Aorta (tissue), 5 donors: ENCODE measurements at places on chromosomes 3 and 15. TPM values are rescaled to one million over a fixed set of nuclear protein-coding genes. Genes with fewer than 3 reads are reported as not detected.
A peak's percentile ranks its signal among the peaks of the same experiment; 100 is the strongest.

DNA sequence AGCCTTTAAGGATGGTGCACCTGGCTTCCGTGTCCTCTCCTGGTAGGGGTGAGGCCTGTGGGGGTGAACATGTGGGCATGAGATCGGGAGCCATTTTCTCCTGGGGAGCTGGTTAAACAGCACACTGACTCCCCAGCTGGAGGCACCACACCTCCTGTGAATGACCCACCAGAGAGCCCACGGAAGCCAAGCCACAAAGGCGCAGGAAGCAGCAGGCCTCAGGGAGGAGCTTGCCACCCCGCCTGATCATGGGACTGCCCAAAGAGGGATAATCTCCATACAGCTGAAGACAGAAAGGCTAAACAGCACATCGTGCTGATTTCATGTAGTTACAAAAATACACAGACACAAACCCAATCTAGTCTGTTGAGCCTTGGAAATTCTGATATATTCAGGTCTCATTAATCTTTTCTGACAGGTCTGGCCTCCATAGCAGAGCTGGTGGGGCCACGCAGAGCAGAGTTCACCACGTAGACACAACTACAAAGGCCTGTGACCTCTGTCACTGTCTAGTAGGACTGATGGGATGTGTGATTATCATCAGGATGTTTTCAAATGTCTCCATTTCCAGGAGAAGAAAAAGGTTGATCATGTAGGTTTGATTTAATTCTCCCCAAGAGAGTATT is 75.2 kb downstream of the DUT start:
- DNase-seq = no peak

Gene ADGRG7
- 0.51 TPM for total RNA-seq

- DNase-seq = no peak
Measured at GRCh38 chr3:36538136-36538749, 157.9 kb downstream of the STAC start.

Gene LIPC
- total RNA-seq = 0.93 TPM

Gene BNC1
- 0.21 TPM for total RNA-seq

Gene EEF1AKMT4
- 1.5 TPM for total RNA-seq

DNA sequence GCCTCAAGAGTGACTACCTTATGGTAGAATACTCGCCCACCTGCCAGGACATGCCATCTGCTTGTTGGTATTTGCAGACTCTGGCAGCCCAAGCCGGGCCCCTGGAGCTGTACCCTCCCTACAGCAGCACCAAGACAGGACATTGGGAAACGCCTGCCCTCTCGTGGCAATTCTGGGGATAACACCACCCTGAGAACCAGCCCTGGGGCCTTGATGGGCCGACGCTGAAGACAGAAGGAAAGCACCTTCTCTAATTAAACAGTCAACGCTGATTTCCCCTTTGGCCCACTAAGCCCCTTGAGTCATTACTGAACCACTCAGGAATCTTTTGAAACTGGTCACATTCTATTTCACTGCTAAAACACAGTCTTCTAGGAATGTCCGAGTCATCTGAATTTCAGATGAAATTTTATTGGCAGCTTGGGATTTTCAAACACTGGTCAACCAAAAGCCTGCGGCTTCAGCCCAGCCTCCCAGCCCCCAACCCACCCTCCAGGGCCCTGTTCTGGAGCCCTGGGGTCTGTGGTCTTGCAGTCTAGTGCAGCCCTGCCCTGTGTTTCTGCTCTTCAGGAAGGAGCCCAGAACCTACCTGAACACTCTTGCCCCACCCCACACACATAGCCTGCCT is 91.3 kb downstream of the TMEM266 start:
- DNase-seq = peak; percentile 76

Gene CCR3
- not detected for total RNA-seq

DNA sequence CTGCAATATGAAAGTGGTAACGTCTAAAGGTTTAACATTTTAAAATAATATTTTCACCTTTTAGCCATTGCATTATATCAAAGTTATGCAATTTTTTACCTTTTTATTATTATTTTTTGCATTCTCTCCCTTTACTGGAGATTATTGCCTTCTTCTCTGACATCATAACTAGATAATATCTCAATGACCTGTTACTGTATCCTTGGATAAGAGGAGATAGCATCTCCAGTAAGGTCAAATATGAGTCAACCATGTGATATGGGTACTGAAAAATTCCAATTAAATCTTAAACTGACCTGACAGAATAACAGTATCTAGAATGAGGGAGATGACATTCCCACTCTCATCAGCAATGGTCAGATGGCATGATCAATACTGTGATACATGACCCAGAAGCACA is 108.3 kb downstream of the ZBTB20 start:
- DNase-seq = no peak

GRCh38 chr15:98753726-98754656 is 105.7 kb downstream of the IGF1R start:
- DNase-seq = no peak

DNA sequence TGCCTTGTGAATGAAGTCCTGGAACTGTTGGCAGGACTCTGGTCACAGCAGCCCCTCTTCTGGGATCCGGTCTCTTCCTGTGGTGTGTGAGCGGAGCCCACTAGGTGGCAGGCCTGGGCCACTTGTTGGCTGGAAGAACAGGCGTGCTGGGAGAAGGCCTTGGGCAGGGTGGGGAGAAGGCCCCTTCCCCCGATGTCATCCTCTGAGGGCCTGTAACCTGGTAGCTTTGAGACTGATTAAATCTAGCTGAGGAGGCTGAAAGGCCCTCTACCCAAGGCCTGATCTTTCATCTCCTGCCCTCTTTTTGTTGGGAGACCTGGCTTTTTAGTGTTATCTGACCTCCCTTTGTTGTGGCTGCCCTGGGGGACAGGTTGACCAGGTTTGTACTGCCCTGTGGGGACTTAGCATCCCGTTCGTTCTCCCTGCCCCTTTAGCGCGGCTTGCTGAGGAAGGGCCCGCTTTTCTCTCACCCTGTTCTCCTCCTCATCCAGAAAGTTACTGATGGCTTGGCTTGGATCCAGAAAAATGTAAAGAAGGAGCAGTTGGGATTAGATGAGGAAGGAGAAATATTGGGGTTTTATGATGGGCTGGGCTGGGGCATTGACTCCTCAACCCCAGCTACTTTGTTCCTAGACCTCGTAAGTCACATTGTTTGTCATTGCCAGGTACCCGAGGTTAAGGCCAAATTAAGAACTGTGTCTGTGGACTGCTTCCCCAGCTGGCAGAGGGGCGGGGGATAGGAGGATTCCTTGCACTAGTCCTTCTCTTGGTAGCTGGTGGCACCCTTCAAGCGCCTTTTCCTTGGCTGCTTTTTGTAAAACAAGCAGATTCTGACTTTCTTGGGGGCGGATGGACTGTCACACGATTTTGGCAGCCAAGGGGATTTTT is 48.5 kb downstream of the CHCHD6 start:
- DNase-seq = peak; percentile 85

Gene TERC
- not detected for total RNA-seq

DNA sequence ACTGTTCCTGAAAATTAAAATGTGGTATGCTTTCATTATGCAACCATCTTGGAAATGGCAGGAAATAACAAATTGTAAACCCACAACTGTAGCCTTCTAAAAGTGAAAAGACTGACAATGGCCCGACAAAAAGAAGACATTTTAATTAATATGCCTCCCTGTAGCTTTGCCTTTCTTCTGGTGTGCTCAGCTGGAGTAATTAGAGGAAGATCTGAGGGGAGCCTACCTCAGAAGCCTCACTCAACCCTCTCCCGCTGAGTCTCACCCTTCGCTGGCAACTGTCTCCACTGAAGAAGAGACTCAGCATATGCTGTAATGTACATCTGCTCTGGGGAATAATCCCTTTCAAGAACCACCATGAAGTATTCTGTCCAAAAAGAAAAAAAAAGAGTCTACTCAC is 104.7 kb upstream of the SETMAR start:
- DNase-seq = no peak

Gene IL5RA
- total RNA-seq = not detected

DNA sequence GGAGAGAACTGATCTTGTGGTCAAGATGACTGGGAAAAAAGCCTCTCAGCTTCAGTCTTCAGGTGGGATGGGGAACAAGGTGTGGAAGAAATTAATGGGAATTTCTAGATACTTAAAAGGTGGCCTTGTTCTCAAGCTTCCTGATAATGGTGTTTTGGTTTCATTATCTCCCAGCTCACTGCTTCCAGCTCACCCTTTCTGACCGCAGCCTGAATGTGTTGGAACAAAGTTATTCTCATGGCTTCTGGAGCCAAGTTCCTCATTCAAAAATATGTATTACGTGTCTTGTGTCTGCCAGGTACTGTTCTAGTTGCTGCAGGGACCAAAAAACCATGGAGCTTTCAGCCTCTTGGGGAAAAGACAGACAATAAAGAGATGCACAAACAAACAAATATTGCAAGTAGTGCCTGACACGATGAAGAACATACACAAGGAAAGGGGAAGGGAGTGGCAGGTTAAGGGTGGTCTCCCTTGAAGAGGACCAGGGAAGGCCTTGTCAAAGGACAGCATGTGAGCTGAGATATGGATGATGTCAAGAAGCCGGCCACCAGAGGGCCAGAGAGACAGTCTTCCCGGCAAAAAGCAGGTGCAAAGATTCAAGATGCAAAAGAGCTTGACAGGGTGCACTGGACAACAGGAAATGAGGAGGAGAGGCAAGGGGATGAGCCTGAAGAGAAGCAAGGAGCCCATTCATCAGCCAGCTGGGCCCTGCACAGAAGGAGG is 35.5 kb downstream of the ARRDC4 start:
- DNase-seq = no peak

DNA sequence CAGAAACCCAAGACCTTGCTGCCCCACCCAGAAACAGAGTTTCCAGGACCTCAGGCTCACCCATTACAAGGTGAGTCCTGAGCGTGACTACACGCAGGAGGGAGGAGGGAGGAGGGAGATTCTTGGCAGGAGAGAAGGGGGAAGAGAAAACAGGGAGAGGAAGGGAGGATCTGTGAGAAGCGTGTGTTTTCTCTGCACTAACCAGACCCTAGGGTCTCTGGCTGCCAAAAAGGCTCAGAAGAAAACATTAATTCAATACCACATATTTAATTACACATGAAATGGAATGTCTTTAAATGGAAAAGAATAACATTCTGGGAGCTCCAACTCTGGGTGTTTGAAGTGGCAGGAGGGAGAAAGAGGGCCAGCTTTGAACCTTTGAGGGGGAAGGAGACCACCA is 309.0 kb downstream of the NTRK3 start:
- no peak for DNase-seq

DNA sequence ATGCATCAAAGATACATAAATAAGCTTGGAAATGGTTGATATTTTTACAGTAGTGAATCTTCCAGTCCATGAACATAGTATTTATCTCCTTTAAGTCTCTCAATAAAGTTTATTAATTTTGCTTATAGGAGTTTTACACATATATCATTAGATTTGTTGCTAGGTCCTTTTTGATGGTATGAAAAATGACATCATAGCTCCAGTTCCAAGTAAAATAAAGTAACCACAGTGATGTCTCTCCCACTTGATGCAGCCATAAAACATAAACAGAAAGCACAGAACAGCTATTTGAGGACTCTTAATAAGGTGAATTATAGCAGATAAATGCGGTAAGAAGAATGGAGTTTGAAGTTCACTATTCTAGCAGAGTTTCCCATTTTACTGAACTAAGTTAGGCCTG is 20.8 kb downstream of the DMXL2 start:
- no peak for DNase-seq

Gene MYO5C
- 7.8 TPM for total RNA-seq

GRCh38 chr3:160450846-160451245 is 1.3 kb upstream of the TRIM59 start:
- DNase-seq = no peak

Gene CCR8
- total RNA-seq = not detected

Gene SLC28A1
- 2.0 TPM for total RNA-seq

- DNase-seq = no peak
Measured at GRCh38 chr3:15728766-15729165, 69.0 kb downstream of the ANKRD28 start.

DNA sequence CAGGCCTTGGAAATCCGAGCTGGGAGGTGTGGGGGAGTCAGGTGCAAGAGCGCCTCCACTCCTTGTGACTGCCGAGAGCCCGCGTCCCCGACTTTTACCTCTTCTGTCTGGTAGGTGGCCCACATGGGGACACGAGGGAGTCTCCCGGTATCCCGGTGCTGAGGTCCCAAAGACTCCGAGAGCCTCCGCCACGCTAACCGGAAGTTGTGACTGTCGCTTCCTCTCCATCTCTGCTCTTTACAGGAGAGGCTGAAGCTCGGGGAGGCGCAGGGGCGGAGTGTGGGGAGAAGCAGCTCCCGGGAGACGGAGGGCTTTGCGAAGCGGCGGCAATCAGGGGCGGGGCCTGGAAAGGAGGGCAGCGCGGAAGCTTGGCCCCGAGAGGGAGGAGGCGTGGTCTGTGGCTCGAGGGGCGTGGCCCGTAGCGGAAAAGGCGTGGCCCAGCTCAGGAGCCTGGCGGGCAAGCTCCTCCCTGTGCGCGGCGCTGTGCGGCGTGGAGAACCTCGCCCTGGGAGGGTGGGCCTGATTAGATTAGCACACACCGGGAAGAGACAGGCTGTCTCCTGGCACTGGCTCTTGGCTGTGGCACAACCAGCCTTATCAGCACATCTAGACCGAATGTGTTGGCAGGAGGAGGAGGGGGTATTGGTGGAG is 143.9 kb downstream of the GABRB3 start:
- DNase-seq = peak; percentile 58

Gene POLQ
- 0.23 TPM for total RNA-seq

- no peak for DNase-seq
Measured at GRCh38 chr3:66592927-66593625, 92.3 kb upstream of the LRIG1 start.
